ENCODE measurements at places on chromosomes 2 and 18. TPM values are rescaled to one million over a fixed set of nuclear protein-coding genes. Genes with fewer than 3 reads are reported as not detected.

The ANKRD29 gene
- total RNA-seq: 9.2 TPM

The PRSS56 gene
- total RNA-seq: not detected

DNA sequence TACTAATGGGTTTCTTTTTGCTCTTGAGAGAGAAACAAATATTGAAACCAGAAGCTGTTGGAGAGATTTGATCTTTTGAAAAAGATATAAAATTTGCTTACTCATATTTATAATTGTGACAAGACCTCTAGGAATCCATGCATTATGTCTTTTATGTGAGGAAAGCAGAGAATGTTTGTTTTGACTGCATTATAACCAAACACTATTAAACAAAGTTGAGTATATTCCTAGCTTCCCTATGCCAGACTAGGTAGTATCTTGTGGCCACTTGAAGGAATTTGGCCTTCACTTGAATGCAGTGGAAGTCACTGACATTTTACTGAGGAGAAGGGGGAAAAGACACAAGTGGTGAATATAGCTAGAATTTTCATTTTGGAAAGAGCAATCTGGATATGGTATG, 521.8 kb upstream of the ZEB2 start:
- no peak for DNase-seq

DNA sequence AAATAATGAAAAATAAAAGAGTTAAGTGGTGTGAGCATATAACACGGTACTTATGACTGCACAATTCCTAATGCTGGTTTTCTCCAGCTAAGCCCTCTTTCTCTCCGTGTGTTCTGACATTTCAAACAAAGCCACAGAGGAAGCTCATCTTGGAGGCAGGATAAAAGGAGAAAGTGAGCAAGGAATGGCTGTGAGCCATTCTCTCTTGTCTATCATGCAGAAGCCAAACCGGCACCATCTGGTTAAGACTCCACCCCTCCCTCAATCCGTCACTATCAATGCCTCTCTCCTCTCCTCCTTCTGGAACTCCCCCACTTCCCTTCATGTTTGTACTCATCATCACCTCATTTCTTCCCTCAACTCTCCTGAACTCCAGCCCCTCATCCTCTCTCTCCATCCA, 210.4 kb downstream of the TMEM163 start:
- DNase-seq: no peak

GRCh38 chr18:44835703-44836102, 155.0 kb downstream of the SETBP1 start:
- DNase-seq: no peak

GRCh38 chr2:42290005-42290404, 71.0 kb downstream of the COX7A2L start:
- DNase-seq: no peak

- peak; percentile 88 for DNase-seq
Measured at GRCh38 chr2:217988014-217988839, 14.6 kb downstream of the TNS1 start.

GRCh38 chr18:22848615-22849014, 84.5 kb upstream of the RBBP8 start:
- DNase-seq: no peak

DNA sequence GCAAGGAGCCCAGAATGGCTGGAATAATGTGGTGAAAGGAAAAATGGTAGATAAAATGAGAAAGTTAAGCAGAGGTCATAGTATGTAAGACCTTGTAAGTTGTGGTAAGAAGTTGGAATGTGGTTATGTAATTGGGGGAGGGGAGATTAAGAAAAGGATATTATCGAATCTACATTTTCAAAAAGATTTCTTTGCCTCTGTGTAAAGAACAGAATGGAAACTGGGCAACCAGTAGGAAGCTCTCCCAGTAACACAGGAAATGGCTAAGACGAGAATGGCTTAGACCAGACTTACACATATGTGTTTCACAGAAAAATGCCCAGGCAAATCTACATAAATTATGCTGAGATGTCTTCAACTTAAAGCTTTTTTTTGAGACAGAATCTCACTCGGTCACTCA, 13.2 kb downstream of the MEMO1 start:
- DNase-seq: no peak

Data from left ventricle myocardium inferior (tissue), 1 donor.